ENCODE measurements at places on chromosomes 1 and 21.

- DNase-seq = no peak
These were observed 14.4 kb downstream of the CLDN14 start for GRCh38 chr21:36465478-36465877.

DNA sequence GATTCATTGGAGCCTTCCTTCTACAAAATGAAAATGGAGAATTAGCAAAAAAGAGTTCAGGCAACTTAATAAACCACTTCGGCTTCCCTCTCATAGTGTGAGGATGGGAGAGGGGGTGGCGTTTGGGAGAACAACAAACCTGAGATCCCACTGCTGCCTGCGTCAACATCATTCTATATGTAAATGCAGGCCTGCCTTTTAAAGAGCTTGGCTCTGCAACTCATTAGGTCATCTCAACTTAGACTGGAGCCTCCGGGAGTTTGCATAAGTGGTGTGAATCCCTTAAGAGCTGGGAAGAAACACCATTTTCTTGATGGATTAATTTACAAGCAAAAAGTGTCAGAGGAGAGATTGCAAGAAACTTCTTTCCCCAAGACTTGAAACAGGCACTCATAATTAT lies 127.6 kb upstream of the DAB1 start:
- DNase-seq = no peak

GRCh38 chr21:26365849-26366248 lies 195.3 kb upstream of the APP start:
- no peak for DNase-seq

DNA sequence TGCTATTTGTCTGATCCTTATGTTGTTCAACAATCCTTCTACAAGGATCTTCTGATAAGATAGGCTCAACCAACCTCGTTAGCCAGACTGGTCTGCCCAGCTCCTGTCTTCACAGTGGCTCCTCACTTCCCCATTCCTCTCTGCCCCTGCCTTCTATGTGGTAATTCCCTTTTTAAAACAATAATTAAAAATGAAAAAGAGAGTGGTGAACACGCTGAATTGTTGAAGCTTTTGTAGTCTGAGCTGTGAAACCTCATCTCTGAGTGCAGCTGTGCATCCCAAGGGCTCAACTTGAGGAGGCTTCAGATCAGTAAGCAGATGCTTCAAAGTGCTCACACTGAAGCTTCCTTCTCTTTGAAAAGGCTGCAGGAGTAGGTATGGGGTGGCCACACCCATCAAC lies 70.7 kb upstream of the JUN start:
- DNase-seq = no peak

GRCh38 chr1:226873771-226874578 lies 3.6 kb downstream of the PSEN2 start:
- DNase-seq = no peak

GRCh38 chr21:38246511-38246910 lies 10.3 kb upstream of the KCNJ15 start:
- no peak for DNase-seq

DNA sequence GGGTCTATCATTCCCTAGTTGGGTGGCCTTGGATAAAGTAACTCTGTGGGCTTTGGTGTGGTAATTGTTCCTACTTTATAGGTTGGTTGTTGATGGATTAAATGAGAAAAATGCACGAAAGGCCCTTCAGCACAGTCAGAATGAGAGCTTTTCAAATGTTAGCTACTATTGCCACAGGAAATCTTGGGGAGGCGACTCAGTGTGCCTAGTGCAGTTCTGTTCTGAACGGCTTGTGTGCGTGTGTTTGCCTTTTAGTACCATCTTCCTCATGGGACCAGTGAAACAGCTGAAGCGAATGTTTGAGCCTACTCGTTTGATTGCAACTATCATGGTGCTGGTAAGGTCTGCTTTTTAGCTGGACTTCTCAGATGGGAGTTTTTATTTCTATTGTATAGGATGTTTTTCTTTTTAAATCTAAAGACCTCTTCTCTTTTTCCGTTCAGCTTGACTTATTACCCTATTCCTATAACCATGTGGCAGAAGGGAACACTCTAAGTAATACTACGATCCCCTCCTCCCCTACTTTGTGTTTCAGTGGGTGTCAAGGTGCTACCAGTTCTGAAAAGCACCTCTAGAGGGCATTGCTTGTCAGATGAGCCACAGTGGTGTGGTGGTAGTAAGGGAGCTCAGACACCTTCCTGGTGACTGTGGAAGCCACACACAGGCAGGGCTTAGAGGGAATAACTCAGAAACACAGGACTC lies 9.2 kb downstream of the SFT2D2 start:
- DNase-seq = no peak

- no peak for DNase-seq
These were observed 318.9 kb downstream of the SEC16B start for GRCh38 chr1:177650947-177651346.

- no peak for DNase-seq
These were observed 49.2 kb upstream of the TEKT2 start for GRCh38 chr1:36034692-36035091.

DNA sequence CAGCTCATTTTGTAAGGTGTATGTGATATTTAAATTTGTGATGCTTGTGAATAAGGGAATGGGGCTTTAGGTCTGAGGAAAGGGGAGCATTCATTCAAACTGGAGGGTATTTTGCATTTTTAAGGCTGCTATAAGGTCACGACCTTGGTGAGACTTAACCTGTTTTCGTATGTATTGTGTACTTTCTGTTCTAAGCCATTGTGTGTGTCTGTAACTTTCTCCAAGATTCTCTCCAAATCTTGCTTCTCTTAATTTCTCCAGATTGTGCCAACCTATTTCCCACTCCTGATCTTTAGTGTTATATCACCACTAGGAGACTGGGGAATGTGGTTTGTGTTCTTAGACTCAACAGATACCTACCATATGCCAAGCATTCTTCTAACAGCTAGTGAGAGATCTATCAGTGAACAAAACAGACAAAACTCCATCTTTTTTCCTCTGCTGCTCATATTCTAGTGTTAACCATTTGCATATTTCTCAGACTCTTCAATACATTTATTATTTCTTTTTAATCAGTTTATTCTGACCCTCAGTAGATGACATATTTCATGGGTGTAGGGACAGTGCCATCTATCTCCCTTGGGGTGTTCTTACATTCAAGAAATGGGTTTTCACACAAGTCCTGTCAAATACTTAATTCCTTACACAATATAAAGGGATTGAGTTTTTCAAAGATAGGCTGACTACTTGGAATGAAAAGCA lies 27.5 kb downstream of the ATP1B1 start:
- no peak for DNase-seq

- DNase-seq = no peak
These were observed 5.1 kb downstream of the TMEM82 start for GRCh38 chr1:15747378-15747777.

GRCh38 chr1:8873506-8874229 lies 4.8 kb downstream of the ENO1 start:
- DNase-seq = peak; percentile 70

DNA sequence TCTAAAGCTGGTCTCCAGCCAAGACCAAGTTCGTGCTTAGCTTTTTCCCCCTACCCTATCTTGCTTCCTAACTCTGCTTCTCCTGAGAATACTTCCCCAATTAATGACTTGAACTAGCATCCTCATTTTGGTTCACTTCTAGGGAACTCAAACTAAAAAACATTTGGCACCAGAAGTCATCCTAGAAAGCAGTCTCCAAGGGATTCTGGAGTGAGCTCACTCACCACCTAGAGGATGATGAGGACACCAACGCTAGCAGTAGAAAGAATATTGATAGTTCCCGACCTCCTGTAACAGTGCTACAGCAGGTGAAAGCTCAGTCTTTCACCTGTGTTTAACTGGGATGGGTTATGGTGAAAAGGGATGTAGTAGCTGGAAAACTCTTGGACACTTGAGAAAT lies 4.7 kb upstream of the PSMB2 start:
- no peak for DNase-seq

DNA sequence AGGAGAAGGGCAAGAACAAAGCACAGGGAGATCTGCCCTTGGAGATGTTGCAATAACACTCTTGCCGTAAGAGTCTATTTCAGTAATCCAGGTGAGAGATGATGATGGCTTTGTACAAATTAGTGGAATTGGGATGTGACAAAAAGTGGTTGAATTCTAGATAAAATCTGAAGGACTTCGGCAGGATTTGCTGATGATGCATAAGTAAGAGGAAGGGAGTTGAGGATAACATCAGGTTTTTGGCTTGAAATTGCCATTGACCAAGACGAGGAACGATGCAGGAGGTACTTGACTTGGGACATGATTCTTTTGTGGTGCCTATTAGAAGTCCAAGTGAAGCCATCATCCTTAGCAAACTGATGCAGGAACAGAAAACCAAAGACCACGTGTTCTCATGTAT lies 238.1 kb downstream of the GRIK1 start:
- DNase-seq = no peak

DNA sequence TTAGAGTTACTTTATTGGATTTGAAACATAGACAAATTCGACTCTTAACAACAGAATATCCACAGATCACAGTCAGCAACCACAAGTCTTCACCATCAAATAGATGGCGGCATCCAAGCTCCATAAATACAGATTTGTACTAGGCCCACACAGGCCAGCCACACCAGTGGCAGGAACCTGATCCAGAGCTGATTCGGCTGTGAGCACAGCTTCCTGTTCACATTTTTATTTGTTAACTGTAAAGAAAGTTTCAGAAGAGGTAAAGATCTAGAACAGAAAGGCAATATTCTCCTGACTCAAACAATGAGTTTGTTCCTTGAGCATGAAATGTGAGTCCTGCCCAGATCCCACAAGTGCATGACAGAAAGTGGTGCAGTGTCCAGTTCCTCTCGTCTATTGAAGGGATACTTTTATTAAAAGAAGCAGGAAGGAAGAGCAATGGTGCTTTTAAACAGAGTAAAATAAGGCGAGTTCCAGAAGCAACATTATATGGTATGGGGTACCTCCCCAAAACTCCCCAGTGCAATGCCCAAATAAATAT lies 205.8 kb downstream of the SLC45A1 start:
- no peak for DNase-seq

DNA sequence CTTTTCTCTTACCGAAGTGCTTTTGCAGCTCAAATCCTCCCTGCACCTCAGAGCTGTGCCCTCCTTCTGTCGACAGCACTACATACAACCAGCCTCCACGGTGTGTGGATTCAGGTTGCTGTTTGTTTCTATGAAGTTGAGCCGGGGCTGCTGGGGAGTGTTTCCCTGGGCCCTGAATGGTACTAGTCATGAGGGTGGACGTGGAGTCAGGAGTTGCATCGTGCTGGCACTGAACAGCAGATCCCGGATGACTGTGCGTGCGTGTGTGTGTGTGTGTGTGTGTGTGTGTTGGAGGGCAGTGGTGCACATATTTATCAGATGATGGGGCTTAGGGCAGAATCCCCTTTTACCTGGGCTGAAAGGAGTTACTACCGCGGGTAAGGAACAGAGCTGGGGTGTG lies 47.0 kb downstream of the ACTL8 start:
- no peak for DNase-seq

DNA sequence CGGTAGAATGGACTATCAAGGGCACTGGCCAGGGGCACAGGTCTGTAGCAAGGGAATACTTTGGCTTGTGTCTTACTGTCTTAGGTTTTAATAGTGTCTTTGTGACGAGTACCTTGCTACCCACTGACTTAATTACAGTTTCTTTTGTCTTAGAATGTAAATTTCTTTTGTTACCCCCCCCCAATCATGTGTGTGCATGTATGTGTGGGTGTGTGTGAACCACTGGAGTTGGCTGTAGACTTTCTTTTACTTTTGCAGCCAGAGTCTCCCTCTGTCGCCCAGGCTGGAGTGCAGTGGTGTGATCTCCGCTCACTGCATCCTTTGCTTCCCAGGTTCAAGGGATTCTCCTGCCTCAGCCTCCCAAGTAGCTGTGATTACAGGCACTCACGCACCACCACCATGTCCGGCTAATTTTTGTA lies 61.8 kb upstream of the CLDN14 start:
- DNase-seq = no peak

GRCh38 chr1:181151378-181152326 lies 63.2 kb downstream of the IER5 start:
- no peak for DNase-seq

DNA sequence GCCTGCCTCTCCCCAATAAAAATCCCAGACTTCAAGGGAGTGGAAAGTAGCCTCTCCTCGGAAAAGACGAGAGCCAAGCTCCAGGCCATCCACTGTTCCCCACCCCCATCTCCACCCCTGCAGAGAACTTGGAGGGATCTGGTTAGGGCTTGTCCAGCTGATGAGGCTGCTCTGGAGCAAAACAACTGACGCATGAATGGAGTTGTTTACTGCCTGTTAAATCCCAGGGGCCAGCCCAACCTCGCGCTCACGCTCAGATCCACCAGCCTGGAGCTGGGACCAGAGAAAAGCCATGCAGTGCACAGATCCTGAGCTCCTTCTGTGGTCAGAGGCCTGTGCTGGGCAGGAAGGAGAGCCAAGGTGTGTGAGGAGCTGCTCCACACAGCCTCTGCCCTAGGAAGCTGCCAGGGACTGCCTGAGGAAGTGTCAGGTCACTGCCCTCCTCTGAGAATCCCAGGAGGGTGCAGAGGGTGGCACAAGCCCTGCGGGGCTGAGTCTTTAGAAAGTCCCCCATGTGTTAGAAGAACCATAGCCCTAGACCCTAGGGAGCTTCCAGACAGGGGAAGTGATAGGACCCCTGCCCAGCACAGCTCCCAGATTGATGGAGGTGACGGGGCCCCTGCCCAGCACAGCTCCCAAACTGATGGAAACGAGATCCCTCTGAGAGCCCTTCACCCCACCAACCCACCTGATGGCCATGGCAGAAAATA lies 109.0 kb upstream of the IPO9 start:
- no peak for DNase-seq

DNA sequence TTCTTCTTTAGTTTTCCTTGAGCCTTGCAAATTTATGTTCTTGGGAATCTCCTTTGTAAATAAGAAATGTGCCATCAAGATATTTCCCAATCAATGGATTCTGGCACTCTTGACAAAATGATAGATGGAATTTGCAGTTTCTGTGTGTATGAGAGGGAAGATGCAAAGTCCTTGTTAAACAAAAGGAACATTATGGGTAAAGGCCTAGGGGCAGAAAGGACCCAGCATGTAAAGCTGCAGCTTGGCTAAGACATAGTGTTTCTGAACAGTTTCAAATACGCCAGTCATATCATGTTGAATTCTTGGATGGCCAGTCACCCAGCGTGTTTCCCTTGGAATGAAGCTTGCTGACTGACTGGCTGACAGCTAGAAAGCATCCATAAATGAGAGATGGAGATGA lies 210.8 kb downstream of the NFIA start:
- no peak for DNase-seq

DNA sequence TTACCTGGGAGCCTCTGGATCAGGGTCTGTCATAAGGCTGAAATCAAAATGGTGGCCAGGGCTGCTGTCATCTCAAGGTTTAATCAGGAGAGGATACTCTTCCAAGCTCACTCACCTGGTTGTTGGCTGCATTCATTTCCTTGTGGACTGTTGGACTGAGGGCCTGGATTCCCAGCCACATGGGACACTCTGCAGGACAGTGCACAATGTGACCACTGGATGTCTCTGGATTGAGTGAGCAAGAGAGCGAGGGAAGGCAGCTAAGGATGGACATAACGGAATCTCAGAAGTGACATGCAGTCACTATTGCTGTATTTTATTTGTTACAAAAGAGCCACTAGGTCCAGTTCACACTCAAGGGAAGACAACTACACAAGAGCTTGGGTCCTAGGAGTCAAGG lies 229.1 kb downstream of the S1PR1 start:
- DNase-seq = no peak

GRCh38 chr1:112544011-112544688 lies 35.4 kb downstream of the WNT2B start:
- DNase-seq = no peak

Data from stimulated activated CD8-positive, alpha-beta memory T cell treated with anti-CD3 and anti-CD28 coated beads, Interleukin-15, amount 100 ng/mL, for 4 hours (primary cell).